Vagina (tissue), 2 donors: ENCODE measurements at places on chromosomes 5 and 9. TPM values are rescaled to one million over a fixed set of nuclear protein-coding genes. Genes with fewer than 3 reads are reported as not detected.

Gene ELAVL2
- 2.2 TPM for total RNA-seq

Gene PHF24
- 0.25 TPM for total RNA-seq

Gene SH3PXD2B
- total RNA-seq, result 30.9 TPM

Gene EXD3
- 35.6 TPM for total RNA-seq

Gene PCDHA13
- not detected for total RNA-seq

GRCh38 chr5:91885291-91886265, 502.5 kb upstream of the ARRDC3 start:
- H3K4me1 ChIP-seq, result no peaks in the 10 kb centered on the region
- no peak for DNase-seq
- H3K27ac ChIP-seq, result no peak overlapping the region
- no peak overlapping the region for H3K4me3 ChIP-seq
- no peaks in the 10 kb centered on the region for H3K36me3 ChIP-seq

DNA sequence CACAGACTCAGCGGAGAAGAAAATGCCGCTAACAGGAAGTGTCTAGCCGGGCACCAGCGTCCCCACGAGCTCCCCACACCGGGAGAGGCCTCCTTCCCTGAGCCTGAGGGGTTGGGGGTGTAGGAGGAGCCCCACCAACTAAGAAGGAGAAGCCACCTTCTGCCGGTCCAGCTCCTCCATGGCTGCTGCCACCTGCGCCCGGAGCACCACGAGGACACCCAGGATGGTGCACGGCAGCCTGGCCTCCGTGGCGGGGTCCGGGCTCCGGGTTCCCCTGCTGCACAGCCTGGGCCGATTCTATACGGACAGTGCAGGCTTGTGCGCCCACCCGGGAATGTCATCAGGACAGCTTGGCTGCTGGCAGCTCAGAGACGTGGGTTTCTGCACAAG, 297 bp downstream of the LCN8 start:
- H3K4me1 ChIP-seq, result no peaks in the 10 kb centered on the region
- H3K27me3 ChIP-seq, result no peaks in the 10 kb centered on the region
- no peak for DNase-seq
- H3K4me3 ChIP-seq, result no peak overlapping the region
- no peaks in the 10 kb centered on the region for H3K36me3 ChIP-seq

GRCh38 chr5:107783551-107783950, 112.8 kb upstream of the EFNA5 start:
- H3K4me3 ChIP-seq, result no peak overlapping the region
- H3K4me1 ChIP-seq, result no peaks in the 10 kb centered on the region
- H3K27ac ChIP-seq, result no peak overlapping the region
- DNase-seq, result no peak

- H3K27me3 ChIP-seq, result no peaks in the 10 kb centered on the region
- DNase-seq, result no peak
- peak overlapping the region; percentile 58 for H3K27ac ChIP-seq
- no peak overlapping the region for H3K4me3 ChIP-seq
- H3K36me3 ChIP-seq, result no peaks in the 10 kb centered on the region
- H3K4me1 ChIP-seq, result peaks cover 5% of the 10 kb centered on the region
Measured at GRCh38 chr5:52838326-52839015, 50.8 kb downstream of the ITGA1 start.

DNA sequence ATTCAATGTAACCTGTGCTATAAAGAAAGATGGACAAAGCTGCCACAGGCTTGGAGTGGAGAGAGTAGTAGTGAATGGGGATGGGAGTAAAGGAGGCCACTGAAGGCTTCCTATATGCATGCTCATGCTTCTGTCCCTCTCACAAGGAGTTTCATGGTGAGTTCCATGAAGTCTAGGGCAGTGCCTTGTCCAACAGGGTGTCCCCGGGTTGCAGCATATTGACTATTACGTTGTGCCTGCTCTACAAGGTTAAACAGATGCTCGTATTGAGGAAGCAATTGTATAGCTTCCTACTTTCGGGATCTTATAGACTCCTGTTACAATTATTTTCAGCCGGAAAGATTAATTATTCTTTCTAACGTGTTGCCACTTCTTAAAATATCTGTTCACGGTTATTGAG, 129.1 kb upstream of the PIK3R1 start:
- H3K36me3 ChIP-seq, result no peaks in the 10 kb centered on the region
- no peaks in the 10 kb centered on the region for H3K27me3 ChIP-seq
- no peak overlapping the region for H3K27ac ChIP-seq
- DNase-seq, result no peak
- peaks cover 26% of the 10 kb centered on the region for H3K4me1 ChIP-seq
- H3K4me3 ChIP-seq, result no peak overlapping the region

GRCh38 chr9:80890124-80890523, 799.2 kb downstream of the TLE1 start:
- no peaks in the 10 kb centered on the region for H3K27me3 ChIP-seq
- H3K36me3 ChIP-seq, result no peaks in the 10 kb centered on the region
- H3K27ac ChIP-seq, result no peak overlapping the region
- H3K4me3 ChIP-seq, result no peak overlapping the region

DNA sequence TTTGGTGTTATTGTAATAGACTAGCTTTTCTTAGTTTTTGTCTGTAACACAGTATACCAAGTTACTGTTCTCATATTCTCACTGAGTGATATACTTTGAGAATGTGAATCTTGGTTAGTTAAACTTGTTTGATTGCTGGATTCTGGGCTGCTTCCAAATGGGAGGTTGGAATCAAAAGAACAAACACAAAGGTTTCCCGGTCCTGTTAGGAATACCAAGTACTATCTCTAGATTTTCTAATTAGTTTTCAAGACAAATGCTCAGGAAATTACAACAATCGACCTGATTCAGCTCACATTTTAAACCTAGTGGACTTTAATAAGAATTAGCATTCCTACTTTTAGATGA, 244.3 kb downstream of the CSNK1G3 start:
- H3K36me3 ChIP-seq, result no peaks in the 10 kb centered on the region
- H3K27ac ChIP-seq, result no peak overlapping the region
- peaks cover 16% of the 10 kb centered on the region for H3K4me1 ChIP-seq
- no peak overlapping the region for H3K4me3 ChIP-seq

GRCh38 chr5:123203105-123203800, 114.2 kb downstream of the PRDM6 start:
- H3K36me3 ChIP-seq, result no peaks in the 10 kb centered on the region
- no peaks in the 10 kb centered on the region for H3K27me3 ChIP-seq
- no peak overlapping the region for H3K4me3 ChIP-seq
- DNase-seq, result no peak
- H3K27ac ChIP-seq, result no peak overlapping the region
- H3K4me1 ChIP-seq, result peaks cover 8% of the 10 kb centered on the region

DNA sequence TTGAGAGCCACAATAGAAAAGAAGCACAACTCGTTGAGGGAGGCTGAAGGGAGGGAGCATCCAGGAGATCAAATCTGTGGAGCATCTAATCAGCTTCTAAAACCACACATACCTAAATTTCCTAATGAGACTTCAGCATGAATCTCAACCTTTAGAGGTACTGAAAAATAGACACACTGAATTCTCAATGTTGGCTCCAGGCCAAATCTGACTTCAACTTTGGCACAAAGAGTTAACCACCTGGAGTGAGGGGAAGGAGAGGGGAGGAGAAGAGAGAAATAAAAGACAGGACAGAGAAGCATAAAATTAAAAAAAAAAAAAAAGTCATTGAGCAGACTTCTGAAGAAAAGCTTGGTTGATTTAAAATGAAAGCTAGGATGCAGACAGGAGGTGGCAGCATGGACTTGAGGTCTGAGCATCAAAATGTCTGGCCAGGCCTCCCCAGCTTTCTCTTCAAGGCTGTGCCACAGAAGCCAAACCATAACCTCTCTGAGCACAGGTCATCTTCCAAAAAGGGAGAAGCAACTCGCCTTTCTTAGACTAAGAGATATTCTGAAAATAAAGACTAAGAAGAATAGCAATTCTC, 205.6 kb downstream of the DENND1A start:
- H3K27ac ChIP-seq, result no peak overlapping the region
- no peaks in the 10 kb centered on the region for H3K36me3 ChIP-seq
- no peak for DNase-seq
- H3K27me3 ChIP-seq, result no peaks in the 10 kb centered on the region
- H3K4me3 ChIP-seq, result no peak overlapping the region
- no peaks in the 10 kb centered on the region for H3K4me1 ChIP-seq

DNA sequence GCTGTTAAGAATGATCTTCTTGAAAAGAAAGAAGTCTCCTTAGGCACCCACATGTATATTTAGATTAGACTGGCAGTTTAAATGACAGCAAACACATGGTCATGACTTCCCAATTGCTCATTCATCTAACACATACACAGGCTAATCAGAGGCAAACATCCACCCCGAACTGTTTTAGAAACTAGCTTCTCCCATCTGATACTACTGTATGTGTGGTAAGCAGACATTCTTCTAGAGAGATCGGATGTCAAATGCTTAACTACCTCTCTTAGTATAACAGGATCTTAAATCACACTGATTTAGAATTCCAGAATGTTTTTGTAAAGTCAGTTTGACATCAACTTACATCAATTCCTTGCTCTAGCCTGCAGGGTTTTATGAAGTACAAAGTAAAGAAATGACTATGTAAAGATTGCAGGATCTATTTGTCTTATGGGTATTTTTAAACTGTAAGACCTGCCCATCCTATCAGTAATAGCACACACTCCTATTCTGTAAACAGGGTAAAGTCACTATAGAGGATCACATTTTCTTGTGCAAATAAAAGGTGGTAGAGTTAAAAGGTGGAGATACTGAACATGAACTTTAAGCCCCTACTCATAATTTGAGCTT, 239.7 kb downstream of the MLLT3 start:
- no peak for DNase-seq
- H3K36me3 ChIP-seq, result no peaks in the 10 kb centered on the region
- H3K27me3 ChIP-seq, result no peaks in the 10 kb centered on the region
- H3K4me1 ChIP-seq, result no peaks in the 10 kb centered on the region

DNA sequence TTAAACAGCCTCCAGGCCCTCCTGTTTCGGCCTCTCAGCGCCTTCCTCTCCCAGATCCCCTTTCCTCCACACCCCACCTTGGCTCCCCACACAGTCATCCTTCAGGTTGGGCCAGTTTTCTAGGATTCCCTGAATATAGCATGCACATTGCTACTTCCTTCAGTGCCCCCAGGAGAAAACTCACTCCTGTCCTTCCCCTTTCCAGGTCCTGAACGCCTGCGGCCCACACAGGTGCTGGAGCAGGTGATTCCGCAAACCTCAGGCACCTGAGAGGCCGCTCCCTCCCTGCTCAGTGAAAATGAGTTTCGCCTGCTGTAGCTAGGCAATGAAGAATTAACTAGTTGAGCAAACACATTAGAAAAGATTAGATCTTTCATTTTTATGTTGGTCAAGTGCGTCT, 185.0 kb downstream of the MED10 start:
- no peaks in the 10 kb centered on the region for H3K36me3 ChIP-seq
- H3K27ac ChIP-seq, result no peak overlapping the region
- H3K4me3 ChIP-seq, result no peak overlapping the region
- H3K4me1 ChIP-seq, result no peaks in the 10 kb centered on the region
- H3K27me3 ChIP-seq, result no peaks in the 10 kb centered on the region

DNA sequence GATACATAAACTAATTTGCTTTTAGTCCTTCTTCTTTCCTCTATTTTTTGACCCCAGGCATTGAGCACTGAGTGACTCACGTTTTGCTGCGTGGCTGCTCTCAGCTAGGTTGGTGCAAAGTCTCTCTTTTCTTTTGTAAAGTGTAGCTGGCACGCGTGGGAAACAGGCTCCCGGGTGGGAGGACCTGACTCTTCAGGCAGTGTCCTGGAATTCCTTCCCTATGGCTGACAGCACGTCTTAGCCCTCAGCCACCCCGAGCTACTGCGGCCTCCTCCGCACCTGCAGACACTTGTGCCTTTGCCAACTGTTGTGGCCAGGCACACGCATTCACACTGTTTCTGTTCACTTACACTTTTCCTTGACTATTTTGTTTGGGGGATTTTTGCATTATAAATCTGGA, 877 bp upstream of the SCGB3A1 start:
- DNase-seq, result no peak
- H3K36me3 ChIP-seq, result no peaks in the 10 kb centered on the region
- peaks cover 6% of the 10 kb centered on the region for H3K27me3 ChIP-seq
- peaks cover 19% of the 10 kb centered on the region for H3K4me1 ChIP-seq
- H3K27ac ChIP-seq, result no peak overlapping the region
- H3K4me3 ChIP-seq, result no peak overlapping the region

- no peak for DNase-seq
- no peaks in the 10 kb centered on the region for H3K4me1 ChIP-seq
- no peaks in the 10 kb centered on the region for H3K27me3 ChIP-seq
- no peak overlapping the region for H3K27ac ChIP-seq
Measured at GRCh38 chr5:37112383-37112991, 136.7 kb downstream of the CPLANE1 start.

GRCh38 chr9:93713716-93714115, 137.3 kb downstream of the PHF2 start:
- DNase-seq, result no peak
- no peak overlapping the region for H3K4me3 ChIP-seq
- H3K4me1 ChIP-seq, result no peaks in the 10 kb centered on the region
- no peaks in the 10 kb centered on the region for H3K36me3 ChIP-seq
- H3K27ac ChIP-seq, result no peak overlapping the region

GRCh38 chr5:54870271-54870670, 115.1 kb downstream of the ESM1 start:
- no peaks in the 10 kb centered on the region for H3K36me3 ChIP-seq
- H3K27me3 ChIP-seq, result no peaks in the 10 kb centered on the region
- H3K4me1 ChIP-seq, result no peaks in the 10 kb centered on the region
- no peak for DNase-seq
- H3K4me3 ChIP-seq, result no peak overlapping the region
- H3K27ac ChIP-seq, result no peak overlapping the region

- DNase-seq, result no peak
- H3K27ac ChIP-seq, result no peak overlapping the region
- H3K4me3 ChIP-seq, result no peak overlapping the region
- no peaks in the 10 kb centered on the region for H3K36me3 ChIP-seq
- peaks cover 6% of the 10 kb centered on the region for H3K4me1 ChIP-seq
Measured at GRCh38 chr5:143559586-143560109, 156.2 kb upstream of the NR3C1 start.

- H3K36me3 ChIP-seq, result no peaks in the 10 kb centered on the region
- H3K4me1 ChIP-seq, result no peaks in the 10 kb centered on the region
- no peak overlapping the region for H3K4me3 ChIP-seq
Measured at GRCh38 chr5:80804332-80804731, 149.5 kb upstream of the DHFR start.

- H3K27me3 ChIP-seq, result no peaks in the 10 kb centered on the region
- no peak for DNase-seq
- no peaks in the 10 kb centered on the region for H3K36me3 ChIP-seq
- H3K4me3 ChIP-seq, result no peak overlapping the region
- H3K27ac ChIP-seq, result peak overlapping the region; percentile 71
Measured at GRCh38 chr5:95808013-95808685, 14.4 kb downstream of the GLRX start.

- H3K27me3 ChIP-seq, result no peaks in the 10 kb centered on the region
- H3K4me1 ChIP-seq, result no peaks in the 10 kb centered on the region
- no peak overlapping the region for H3K27ac ChIP-seq
- H3K4me3 ChIP-seq, result no peak overlapping the region
Measured at GRCh38 chr5:172160506-172160905, 27.5 kb downstream of the STK10 start.

DNA sequence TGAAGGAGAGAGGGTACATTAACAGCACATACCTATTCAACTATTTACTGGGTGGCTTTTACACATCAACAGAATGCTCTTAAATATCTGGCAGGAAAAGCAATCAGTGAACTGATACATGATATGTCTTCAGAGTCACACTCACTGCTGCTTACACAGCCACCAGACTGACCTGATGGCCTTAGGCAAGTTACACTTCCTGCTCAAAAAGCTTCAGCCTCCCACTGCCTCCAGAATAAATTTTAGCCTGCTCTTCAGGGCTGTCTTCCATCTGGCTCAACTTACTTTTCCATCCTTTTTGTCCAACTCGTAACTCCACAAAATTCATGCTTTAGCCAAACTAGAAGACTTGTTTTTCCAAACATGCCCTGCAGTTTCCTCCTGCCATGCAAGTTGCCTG, 10.7 kb downstream of the LOX start:
- DNase-seq, result no peak
- H3K4me3 ChIP-seq, result no peak overlapping the region
- no peak overlapping the region for H3K27ac ChIP-seq
